Breast epithelium (tissue), 4 donors: ENCODE measurements at places on chromosomes 13 and 19.

- DNase-seq = no peak
Observed at GRCh38 chr19:39987167-39987566, 9.7 kb upstream of the ZNF546 start.

DNA sequence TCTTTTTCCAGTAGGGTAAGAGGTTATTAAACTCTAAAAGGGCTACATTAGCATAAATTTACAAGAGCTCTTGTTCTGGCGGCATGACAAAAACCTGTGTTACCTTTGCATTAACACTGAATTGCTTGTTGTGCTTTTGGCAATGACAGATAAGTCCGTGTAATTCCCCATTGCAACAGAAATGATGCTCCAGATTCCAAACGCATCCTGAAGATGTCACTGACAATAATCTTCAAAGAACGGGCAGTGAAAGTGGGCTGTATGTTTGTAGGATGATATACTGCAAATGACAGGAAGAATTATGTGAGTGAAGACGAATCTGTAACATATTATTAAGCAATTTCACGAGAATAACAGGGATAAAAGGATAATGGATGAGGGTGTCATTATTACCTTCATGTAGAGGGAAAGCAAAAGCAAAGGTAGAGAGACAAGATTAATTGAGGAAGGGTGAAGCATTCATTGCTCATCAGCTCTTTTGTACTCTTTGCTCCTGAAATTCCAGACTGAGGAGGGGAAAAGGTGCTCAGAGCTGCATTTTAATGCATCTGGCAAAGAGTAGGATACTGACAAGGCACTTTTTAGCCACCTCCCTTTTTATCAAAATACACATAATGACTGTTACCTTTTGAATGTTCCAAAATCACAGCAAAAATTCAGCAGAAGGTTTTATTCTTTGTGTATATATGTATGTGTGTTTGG lies 38.5 kb upstream of the MAB21L1 start:
- DNase-seq = no peak

- no peak for DNase-seq
Observed at GRCh38 chr13:109396266-109396665, 390.1 kb downstream of the IRS2 start.

DNA sequence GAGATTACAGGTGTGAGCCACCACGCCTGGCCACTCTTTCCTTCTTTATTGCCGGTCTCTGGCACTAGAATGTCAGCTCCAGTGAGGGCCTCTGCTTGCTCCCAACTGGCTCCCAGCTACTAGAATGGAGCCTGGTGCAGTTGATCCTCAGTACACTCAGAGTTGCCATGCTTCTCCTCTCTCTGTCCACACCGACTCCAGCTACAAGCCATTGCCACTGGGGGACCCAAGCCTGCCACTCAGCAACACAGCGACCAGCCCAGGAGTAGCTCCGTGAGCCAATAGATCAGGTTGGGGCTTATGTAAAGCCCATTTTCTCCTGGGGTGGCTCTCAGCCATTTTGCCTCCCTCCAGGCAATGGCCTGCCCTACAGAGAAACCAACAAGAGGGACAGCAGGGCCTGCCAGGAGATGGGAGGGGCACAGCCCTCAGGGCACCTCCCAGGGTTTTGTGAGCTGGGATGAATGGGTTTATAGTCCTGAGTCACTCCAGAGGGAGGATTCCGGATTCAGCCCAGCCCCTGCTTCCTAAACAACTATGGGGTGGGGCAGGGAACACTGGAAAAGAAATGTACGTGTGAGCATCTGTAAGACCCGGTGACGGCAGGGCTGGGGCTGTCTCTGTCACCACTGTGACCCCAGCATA lies 36.5 kb downstream of the OPA3 start:
- peak; percentile 56 for DNase-seq

- no peak for DNase-seq
Observed at GRCh38 chr19:48403606-48404005, 10.1 kb downstream of the GRIN2D start.

- DNase-seq = no peak
Observed at GRCh38 chr13:25171517-25172302, at the start of gene AMER2. TSS of gene AMER2 (minus strand) at chr13:25172288. CDS start at chr13:25171619, 669 bp downstream.
